ENCODE measurements at places on chromosomes 5 and 9.

GRCh38 chr5:154189819-154190594 is 526 bp upstream of the GALNT10 start:
- peak; percentile 88 for DNase-seq

- DNase-seq: no peak
Measured at GRCh38 chr5:146388386-146388785, 49.7 kb downstream of the POU4F3 start.

GRCh38 chr9:86767373-86767772 is 179.9 kb downstream of the GAS1 start:
- DNase-seq: no peak

- DNase-seq: no peak
Measured at GRCh38 chr9:97518909-97519307, 17.4 kb downstream of the TMOD1 start.

DNA sequence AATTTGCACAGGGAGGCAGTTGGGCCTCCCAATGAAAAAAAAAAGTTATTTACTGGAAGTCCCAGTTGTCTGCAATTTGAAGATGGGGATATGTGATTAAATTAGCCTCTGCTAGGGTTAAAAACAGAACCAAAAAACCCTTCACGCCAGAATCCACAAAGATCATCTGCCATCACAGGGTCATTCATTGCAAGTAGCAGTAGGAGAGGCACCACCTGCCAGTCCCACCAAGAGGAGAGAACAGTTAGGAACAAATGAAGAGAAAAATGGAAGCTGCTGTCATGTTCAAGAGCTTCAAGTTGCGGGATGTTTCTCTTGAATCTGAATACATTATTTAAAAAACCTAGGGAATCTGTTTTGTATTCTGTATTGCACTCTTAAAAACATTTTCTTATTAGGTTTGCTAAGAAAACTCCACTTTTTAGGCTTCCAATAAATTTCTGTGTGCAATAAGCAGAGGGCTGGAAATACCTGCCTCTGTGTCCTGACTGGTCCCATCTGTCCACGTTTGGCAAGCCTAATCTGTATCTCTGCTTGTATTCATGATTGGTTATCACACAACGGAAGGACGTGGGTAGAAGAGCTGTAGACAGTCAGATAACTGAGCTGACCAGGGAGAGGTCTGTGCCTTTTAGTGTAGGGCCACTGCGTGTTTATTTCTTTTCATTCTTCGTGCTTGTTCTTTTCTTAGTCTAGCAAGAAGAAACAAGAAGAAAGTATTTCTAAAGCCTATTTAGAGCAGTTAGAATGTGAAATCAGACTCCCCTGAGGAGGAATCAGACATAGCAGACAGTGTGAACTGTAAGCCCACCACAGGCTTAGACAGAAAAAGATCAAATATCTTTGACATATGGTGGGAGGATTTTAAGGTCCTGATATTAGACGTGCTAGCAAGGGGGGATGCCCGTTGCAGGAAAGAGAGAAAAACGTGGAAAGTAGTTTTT is 630.6 kb upstream of the SEMA6A start:
- DNase-seq: no peak

DNA sequence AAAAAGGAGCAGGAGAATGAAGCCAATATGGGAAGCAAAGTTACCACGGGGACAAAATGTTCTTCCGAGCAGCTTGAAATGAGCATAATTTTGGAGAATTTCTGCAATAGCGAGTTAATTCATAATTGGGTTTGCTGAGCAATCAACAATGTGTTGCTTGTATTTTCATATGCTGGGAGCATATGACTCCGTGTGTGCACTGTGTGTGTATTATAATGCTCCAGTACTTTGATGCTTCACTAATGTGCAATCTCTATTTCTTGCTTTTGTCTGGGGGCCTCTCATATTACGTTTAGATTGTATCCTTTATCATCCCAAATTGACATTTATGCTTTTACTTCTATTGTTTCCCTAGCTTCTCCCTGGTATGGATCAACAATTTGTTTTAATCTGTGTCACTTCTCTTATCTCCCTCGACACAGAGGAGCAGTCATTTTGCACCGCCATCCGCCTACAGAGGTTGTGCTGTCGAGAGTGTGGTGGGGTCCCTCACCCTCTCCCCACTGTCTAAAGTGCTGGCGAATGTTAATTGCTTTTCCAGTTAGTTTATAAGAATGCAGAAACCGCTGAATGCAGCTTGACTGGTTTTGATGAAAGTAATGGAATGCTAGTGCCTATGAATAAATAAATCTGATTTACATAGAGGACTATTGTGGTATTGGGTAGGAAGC is 372.5 kb upstream of the WWC1 start:
- no peak for DNase-seq

DNA sequence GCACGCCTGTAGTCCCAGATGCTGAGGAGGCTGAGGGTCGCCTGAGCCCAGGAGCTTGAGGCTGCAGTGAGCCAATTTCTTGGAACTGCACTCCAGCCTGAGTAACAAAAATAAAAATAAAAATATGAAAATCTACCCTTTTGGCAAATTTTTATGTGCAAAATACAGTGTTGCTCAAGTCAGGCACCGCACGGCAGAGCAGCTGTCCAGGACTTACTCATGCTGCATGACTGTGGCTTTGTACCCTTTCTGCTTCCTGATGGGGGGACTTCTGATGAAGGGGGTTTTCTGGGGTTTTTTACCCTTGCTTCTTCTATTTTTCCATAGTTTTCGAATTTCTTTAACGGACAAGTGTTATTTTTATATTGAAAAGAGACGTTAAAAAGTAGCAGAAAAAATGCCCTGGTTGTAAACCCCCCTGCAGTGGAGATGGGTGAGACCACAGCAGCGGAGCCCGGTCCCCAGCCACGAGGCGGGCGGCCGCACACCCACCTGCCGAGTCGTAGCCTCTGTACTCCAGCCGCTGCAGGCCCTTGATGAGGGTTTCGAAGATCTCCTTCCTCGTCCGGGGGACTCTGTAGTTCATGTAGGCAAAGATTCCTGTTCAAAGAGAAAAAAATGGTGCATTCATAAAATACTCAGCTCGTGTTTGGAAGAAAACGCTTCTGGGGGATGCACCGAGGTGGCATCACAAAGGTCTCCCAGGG is 15.0 kb downstream of the GFPT2 start:
- no peak for DNase-seq

GRCh38 chr5:173012882-173013281 is 29.3 kb downstream of the ATP6V0E1 start:
- peak; percentile 30 for DNase-seq

DNA sequence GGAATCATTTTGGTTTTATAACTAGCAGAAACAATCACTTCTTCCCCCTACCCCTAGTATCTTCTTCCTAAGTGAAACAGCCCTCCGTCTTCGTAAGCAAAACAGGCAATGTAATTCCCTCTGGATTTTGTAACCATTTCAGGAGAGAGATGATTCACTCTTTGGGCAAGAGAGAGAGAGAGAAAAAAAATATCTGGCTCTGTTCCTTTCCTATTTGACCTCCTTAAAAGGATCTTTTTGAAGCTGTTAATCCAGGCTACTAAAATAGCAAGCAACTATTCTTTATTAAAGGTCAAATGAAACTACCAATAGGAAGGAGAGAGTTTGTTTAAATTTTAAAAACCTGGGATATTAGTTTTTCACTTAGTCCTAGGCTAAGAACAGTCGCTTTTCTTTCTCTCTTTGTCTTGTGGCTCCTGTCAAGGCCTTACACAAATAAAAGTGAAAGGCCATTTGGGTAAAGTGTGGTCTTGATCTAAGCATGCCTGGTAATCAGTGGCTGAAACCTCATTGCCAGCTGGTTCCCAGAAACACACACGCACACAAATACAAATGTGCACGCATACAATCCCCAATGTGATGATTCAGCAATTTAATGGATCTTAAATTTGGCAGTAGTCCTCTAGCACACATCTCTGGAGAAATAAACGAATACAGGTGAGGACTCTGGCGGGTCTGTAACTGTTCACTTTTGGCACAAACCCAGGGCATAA is 70.2 kb downstream of the PRUNE2 start:
- DNase-seq: no peak

DNA sequence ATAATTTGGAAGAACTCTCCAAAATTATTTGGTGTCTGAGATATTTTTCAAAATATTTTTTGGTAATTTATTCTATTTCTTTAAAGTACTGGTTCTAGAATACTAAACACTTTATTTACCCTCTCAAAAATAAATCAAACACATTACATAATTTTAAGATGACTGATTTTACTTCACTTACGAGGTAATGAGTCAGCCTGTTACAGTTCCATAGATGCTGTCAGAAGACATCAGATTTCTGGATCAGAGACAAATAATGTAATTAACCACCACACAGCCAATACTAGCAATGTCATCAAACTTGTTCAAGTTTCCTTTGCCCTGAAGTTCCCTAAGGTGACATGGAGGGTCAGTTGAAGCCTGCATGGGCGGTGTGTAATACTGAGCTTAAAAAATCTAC is 106.1 kb upstream of the CDH9 start:
- DNase-seq: no peak

DNA sequence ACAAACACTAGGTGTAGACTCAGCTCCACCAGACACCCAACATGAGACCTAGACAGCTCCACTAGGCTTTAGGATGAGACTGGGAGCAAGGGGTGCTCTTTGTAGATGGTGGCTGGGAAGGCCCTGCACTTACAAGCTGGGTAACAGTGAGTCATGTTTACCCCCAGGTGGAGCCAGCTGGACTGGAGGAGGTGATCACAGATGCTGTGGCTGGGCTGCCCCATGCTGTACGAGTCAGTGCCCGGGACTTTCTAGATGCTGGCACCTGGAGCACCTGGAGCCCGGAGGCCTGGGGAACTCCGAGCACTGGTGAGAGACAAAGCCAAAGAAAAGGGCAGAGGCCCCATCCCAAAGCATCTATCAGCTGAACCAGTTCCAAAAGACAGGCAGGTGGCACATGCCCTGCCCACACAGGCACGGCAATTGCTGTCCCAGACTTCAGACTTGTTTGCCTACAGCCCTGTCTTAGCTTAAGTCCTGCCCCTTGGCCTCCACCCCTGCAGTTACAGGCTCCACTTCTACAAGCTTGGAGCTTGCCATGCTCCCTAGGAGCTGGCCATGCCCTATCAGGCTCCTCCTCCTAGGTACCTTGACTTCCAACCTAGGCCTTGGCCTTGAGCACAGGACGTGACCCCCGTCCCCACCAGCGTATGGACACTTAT is 2.7 kb downstream of the CCL27 start:
- DNase-seq: peak; percentile 40

DNA sequence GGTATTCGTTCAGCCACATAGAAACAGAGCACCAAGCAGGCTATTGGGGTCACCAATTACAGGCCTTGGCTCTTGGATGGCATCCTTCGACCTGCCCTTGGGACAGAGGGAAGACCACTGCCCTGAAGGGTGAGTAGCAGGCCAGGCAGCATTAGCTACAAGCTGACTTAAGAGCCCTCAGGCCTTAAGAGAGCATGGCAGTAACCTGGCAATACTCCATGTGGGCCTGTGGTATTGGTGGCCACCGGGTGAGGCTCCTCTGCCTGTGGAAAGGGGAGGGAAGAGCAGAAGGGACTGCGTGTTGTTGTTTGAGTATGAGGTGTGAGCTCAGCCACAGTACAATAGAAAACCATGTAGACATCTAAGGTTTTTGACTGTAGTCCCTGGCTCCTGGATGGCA is 170.6 kb downstream of the MCTP1 start:
- DNase-seq: no peak

DNA sequence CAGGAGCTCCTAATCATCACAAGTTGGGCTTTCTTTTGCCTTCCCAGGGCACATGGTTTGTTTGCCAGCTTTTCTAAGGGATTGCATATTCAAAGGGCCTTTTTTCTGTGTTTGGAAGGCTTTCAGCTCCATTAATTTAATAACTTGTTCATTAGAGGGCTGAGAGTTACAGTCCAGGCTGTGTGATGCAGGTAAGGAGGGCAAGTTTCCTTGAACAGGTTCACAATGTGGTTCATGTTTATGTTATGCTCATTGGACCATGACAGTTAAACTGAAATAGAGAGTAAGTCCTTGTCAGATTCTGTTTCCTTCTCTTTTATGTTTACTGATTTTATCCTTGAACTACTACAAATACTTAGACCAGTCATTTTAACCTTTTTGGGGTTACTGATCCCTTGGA is 174.4 kb downstream of the MARCHF11 start:
- DNase-seq: no peak

- no peak for DNase-seq
Measured at GRCh38 chr5:12313602-12314001, 409.4 kb upstream of the CTNND2 start.

GRCh38 chr5:91910247-91910646 is 527.1 kb upstream of the ARRDC3 start:
- peak; percentile 3 for DNase-seq

- no peak for DNase-seq
Measured at GRCh38 chr9:22114956-22115355, 105.9 kb upstream of the CDKN2B start.

GRCh38 chr5:168502563-168503237 is 16.4 kb downstream of the RARS1 start:
- DNase-seq: no peak

- peak; percentile 1 for DNase-seq
Measured at GRCh38 chr9:74379718-74380117, 117.4 kb upstream of the RORB start.

GRCh38 chr5:99949969-99950524 is 585.1 kb upstream of the FAM174A start:
- DNase-seq: no peak

DNA sequence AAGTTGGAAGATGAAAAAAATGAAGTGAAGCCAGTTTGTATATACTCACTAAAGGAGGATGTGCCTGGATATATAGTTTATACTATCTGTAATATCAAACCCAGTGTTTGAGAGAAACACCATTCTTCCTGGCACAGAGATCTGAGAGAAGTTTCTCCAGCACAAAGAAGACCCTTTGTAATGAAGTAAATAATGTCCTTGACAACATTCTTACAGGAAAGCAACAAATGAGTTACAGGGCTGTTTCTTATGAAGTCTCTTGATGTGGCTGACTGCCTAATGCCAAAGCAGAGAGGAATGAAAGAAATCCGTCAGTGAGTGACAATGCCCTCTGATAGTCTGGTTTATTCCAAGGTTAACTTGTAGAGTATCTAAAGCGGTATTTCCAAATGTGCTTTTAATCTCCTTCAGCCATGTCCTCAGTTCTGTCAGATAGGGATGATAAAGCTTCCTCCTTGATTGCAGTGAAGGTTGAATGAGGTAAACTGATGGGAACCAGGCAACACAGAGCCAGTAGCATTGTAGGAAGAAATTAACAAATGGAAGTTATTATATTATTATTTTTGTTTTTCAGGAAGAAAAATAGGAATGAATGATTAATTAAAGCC is 123.1 kb upstream of the ZNF608 start:
- DNase-seq: no peak

GRCh38 chr5:15023846-15024245 is 152.3 kb upstream of the ANKH start:
- no peak for DNase-seq

All from NB4 (cell line).